ENCODE measurements at places on chromosomes 3 and 15.

- DNase-seq, result no peak
Observed at GRCh38 chr15:63553388-63553791, 43.8 kb upstream of the FBXL22 start.

GRCh38 chr3:182385356-182385755 lies 407.9 kb upstream of the ATP11B start:
- DNase-seq, result no peak

DNA sequence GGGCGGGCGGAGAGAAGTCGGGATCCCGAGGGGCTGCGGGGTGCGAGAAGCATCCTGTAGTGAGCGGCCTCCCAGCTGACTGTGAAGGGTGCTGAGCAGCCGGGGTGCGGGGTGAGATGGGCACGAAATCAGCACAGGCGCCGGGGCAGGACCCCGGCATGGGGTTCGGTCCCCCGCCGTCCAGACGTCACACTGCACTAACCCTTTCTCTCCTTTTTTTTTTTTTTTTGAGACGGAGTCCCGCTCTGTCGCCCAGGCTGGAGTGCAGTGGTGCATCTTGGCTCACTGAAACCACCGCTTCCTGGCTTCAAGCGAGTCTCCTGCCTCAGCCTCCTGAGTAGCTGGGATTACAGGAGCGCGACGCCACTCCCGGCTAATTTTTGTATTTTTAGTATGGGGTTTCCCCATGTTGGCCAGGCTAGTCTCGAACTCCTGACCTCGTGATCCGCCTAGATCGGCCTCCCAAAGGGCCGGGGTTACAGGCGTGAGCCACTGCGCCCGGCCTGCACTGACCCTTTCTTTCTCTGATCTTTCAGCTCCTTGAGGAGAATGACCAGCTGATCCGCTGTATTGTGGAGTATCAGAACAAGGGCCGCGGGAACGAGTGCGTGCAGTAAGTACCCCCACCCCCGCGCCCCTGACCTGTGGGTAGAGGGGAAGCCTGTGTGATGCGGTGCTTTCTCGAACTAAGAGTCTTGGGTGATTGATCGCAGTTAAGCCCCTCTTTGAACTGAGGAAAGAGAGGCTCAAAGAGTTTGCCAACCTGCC lies 513 bp downstream of the SS18L2 start:
- DNase-seq, result no peak

DNA sequence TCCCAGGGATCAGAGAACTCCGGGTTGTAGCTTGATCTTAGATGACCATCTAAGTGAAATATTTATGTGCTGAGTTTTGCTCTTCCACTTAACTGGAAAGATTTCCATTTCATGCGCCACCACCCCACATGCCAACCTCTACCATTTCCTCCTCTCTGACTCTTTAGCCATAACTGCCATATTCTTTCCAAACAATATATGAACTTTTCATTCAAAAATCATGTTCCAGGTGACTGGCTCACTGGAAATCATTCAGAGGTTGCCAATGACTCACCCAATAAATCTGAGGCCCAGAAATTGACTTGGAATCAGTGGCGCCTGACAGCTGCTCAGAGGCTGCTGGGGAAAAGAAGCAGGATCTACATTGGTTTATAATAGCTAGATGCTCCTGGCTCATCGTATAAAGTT lies 31.6 kb upstream of the FAM174B start:
- no peak for DNase-seq

GRCh38 chr3:12347301-12347700 lies 58.4 kb downstream of the PPARG start:
- no peak for DNase-seq

DNA sequence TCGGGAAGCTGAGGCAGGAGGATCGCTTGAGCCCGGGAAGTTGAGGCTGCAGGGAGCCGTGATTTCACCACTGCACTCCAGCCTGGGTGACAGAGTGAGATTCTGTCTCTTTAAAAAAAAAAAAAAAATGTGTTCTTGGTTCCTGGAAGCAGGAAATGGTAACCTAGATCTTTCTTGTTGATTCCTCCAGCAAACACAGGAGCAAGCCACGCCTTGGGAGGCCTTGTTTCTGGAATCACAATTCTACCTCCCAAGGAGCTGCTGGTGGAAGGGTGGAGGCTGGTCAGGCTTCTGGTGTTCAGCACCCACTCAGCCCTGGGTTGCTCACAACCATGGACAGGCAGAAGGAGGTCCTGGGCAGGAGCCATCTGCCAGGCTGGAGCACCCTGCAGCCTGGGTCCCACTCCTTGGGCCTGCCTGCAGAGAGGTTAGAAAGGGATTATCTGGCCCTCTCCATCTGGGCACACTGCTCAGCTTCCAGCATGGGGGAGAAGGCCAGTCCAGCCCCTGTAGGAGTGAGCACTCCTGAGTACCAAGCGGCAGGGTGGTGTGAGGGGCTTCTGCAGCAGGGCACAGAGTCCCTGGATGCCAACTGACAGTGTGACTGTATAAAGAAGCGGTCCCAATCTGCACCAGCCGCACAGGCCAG lies 65.6 kb downstream of the ABTB1 start:
- no peak for DNase-seq

DNA sequence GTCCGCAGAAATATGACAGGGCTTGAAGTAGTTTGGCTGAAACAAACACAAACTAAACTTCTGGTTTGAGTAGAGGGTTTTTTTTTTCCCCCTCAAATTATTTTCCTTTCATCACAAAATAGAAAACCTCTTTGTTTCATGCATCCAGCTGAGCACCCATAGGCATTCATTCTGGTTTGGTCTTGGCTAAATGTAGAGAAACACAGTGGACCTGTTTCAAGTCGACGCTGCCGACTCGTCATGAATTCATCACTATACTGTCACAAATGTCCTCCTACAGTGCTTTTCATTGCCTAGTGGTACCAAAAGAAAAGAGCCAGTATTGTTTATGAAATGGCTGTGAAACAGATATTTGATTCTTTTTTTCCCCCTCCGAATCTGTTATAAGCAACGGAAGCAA lies 52.4 kb upstream of the GYG1 start:
- no peak for DNase-seq

DNA sequence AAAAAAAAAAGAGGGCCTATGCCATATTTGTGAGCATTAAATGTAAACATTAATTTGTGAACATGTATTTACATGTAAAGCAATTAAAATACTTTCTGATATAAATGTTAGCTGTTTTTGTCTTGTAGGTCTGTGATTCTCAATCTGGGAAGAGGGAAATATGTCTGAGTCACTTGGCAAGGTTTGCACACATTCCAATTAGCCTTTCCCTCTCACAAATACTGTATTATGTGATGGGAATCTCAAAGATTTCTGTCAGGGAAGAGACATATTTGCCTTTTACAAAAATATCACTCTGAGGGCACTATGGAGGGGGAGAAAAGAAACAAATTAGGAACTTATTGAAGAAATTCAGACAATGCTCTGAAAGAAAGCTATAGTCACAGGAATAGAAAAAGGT lies 483.6 kb downstream of the GBE1 start:
- DNase-seq, result no peak

DNA sequence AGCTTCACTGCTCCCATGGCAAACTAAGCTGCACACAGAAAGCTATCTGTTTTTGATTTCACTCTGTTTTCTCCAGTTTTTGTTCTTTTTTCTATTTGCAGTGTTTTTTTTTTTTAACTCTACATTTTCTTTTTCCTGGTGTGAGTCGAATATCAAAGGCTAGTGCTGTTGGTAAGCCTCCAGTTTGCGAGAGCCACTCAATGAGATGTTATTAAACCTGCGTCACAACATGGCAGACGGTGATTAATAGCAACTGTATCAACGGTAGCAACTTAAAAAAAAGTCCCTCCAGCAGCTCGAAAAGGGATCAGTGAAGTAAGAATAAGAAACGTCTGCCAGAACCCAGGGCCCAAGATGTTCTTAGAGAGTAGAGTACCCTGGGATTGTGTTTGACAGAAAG lies 84.1 kb downstream of the MEIS2 start:
- no peak for DNase-seq

- DNase-seq, result peak; percentile 54
Observed at GRCh38 chr15:22980189-22981050, at the start of gene CYFIP1. CYFIP1 (minus strand) TSS chr15:22980368; CDS start chr15:22947285, 33,083 bp downstream.

DNA sequence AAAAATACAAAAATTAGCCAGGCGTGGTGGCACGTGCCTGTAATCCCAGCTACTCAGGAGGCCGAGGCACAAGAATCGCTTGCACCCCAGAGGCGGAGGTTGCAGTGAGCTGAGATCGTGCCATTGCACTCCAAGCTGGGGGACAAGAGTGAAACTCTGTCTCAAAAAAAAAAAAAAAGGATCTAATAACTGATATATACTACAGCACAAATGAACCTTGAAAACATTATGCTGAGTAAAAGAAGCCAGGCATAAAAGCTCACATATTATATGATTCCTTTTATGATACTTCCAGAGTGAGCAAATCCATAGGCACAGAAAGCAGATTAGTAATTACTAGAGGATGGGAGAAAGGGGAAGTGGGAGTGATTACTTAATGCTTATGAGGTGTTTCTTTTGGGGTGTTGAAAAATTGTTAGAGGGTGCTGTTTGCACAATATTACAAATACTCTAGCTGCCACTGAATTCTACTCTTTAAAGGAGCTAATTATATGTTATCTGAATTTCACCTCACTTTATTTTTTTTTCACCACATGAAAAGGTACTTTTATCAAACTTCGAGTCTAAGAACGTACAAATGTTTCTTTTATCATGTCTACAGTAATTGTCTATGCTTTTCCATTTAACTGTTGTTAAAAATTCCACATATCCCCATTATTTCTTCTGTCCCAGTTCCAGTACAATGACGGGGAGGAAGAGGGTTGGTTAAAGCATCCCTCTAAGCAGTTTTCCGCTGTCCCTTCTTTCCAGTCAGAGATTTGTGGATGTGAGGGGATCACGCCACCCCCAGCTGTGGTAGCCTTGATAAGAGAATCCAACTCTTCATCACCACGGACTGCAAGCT lies 77.7 kb upstream of the FAM174B start:
- no peak for DNase-seq

DNA sequence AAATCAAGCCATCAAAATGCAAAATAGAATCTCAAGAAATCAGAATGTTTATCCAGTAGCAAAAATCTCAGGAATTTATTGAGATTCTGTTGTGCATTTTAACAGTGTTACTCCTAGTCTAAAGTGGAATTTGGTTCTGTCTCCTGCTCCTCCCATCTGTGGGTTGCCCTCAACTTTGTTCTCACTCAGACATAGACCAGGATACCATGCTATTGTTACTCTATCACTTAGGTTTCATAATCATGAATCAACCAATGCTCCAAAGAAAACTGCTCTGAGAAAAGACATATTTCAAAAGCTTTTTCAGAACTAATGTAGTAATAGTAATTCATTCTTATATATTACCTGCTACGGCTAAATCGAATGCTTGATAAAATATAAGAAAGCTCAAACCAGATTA lies 274.7 kb downstream of the RBMS3 start:
- DNase-seq, result no peak

GRCh38 chr3:40379674-40380306 lies 7.2 kb upstream of the ENTPD3 start:
- DNase-seq, result no peak

DNA sequence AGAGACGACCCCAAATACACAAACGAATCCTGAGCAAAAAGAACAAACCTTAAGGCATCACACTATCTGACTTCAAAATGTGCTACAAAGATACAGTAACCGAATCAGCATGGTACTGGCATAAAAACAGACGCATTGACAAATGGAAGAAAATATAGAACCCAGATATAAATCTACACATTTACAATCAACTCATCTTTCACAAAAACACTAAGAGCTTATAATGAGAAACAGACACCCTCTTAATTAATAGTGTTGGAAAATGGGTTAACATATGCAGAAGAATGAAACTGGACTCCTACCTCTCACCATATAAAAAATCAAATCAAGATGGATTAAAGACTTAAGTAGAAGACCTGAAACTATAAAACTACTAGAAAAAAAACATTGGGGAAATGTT lies 130.3 kb upstream of the DCBLD2 start:
- DNase-seq, result no peak

DNA sequence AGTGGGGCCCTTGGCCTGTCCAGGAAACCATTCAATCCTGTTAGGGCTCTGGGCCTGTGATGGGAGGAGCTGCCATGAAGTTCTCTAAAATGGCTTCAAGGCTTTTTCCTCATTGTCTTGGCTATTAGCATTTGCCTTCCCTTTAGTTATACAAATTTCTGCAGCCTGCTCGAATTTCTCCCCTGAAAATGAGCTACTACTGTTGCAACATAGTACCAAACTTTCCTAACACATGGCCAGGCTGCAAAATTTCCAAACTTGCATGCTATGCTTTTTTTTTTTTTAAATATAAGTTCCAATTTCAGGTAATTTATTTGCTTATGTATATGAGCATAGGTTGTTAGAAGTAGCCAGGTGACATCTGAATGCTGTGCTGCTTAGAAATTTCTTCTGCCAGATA lies 560.8 kb upstream of the TBL1XR1 start:
- no peak for DNase-seq

DNA sequence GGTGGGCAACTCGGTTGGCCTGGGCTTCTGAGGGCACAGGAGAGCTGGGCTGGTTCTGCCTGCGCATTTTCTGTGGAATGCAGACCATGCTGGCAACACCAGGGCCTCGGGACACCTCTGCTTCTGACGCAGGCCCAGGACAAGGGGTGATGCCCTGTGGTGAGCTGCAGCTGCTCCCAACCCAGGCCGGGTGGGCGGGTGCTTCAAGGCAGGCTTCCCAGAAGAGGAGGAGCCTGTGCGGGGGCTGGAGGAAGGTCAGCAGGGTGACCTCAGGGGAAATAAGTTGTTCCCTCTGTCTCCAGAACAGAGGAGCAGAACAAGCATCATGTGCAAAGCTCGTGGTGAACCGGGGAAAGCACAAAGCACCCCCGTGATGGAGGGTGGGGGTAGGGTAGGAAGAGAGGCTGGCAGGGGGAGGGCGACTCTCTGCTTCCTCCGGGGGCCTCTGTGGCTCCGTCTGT lies 11.0 kb upstream of the PLXNA1 start:
- DNase-seq, result no peak

DNA sequence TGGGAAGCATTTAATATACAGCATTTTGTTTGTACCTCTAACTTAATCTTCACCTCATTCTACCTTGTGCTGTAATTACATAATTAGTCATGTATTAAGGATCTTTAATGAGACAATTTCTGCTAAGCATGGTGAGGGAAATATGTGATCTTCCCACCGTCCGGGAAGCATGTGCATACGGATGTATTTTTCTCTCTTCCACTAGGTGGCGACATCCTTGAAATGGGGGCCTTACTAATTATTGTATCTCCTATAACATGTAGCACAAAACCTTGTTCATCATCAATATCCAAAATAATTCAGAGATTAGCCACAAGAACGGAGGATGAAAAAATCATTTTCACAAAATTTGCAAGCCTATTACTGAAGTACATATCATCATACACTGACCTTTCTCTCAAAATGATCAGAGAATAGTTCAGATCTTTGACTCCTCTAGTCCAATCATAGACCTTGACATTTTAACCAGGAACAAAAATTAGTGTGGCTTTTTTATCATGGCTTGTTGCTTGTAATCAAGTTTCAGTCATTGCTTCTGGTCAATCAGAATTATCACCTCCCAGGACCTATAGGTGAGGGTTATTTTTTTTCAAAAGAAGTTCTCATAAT lies 148.9 kb upstream of the GBE1 start:
- no peak for DNase-seq

- no peak for DNase-seq
Observed at GRCh38 chr3:59277201-59277600, 227.4 kb upstream of the CFAP20DC start.

GRCh38 chr15:87619161-87619960 lies 637.2 kb downstream of the NTRK3 start:
- DNase-seq, result peak; percentile 78

All from SW 1271 (cell line).